Activated CD4-positive, alpha-beta T cell treated with anti-CD3 and anti-CD28 coated beads, Interleukin-2, Interleukin-6, amounts not matched to agents 100 ng/mL and 50 ng/mL, durations not matched to agents 16 hours and 8 hours (primary cell): ENCODE measurements at places on chromosomes 6 and 20.
A peak's percentile ranks its signal among the peaks of the same experiment; 100 is the strongest.

- peak; percentile 51 for DNase-seq
These were observed 313.3 kb downstream of the RNGTT start for GRCh38 chr6:88650029-88650619.

DNA sequence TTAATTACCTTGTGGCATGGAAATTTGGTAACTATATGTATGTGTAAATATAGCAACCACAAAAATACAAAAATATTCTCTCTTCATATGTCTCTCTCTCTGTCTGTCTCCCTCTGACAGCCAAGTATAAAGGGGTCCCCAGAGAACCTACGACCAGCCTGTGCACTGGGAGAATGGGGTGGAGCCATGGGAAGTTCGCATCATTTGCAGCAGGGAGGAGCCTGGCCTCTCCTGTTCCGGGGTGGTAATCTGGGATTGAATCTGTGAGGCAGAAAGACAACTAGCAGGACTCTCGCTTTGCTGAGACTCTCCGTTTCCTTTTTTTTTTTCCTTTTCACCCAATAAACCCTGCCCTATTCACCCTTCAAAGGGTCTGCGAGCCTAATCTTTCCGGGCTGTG, 1109.1 kb downstream of the HACE1 start:
- DNase-seq: no peak

DNA sequence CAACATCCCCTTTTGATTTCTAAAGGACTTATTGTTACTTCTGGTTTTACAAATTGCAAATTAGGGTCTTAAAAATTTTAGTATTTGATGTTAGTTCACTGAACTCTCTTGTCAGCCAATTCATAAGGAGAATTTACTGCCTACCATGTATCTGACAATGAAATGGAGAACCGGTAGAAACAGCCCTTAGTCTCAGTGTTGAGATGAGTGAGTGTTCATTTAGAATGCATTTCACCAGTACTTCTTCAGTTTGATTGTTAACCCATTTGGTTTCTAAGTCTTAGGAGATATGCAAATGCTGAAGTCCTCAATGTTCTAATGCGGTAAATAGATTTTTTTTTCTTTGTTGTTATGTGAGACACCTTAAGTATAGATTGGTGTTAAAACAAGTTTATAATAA, 616.3 kb upstream of the FLRT3 start:
- DNase-seq: no peak

DNA sequence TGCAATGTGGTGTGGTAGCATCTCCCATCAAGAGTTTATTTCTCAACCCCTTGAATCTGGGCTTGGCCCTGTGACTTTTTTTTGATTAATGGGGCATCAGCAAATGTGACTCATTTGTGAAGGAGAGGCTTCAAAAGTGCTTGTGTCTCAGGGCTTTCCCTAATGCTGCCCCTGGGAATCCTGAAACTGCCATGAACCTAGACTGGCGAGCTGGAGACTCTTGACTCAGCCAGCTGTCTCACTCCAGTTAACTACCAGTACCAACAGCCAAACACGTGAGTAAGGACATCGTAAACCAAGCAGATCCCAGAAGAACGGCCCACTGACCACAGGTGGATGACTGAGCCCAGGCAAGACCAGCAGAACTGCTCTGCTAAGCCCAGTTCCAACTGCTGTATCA, 72.8 kb upstream of the ADTRP start:
- DNase-seq: no peak

DNA sequence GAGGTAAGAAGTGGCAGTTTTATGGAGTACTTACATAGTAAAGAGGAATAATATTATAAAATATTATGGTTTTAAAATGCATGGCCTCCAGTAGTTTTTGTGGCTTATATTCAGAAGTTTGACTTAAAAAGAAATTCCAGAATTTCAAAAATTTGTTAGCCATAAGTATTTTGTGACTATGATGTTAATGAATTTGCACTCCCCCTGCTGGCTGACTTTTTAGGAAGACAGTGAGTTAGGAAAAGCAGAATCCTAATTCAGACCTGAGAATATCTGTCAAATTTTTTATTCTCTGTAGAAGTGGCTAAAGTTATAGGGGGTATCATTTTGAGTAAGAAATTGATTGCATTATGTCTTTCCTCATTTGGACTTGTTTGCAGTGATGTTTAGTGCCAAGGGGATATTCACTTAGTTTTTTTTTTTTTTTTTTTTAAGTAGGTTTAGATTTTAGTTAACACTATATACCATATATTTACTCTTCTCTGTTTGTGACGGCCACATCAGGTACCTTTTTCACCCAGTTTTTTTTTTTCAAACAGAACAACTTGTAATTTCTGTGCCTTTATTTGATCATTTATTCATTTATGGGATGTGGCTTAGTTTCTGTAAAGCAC, 40.8 kb downstream of the ZFAND3 start:
- no peak for DNase-seq

GRCh38 chr6:108408861-108409260, 114.0 kb downstream of the AFG1L start:
- DNase-seq: no peak

- DNase-seq: no peak
These were observed at the start of gene FAM83B for GRCh38 chr6:54846243-54846856. Gene FAM83B (plus strand): TSS chr6:54846771. CDS start chr6:54870247, 23,476 bp downstream.

DNA sequence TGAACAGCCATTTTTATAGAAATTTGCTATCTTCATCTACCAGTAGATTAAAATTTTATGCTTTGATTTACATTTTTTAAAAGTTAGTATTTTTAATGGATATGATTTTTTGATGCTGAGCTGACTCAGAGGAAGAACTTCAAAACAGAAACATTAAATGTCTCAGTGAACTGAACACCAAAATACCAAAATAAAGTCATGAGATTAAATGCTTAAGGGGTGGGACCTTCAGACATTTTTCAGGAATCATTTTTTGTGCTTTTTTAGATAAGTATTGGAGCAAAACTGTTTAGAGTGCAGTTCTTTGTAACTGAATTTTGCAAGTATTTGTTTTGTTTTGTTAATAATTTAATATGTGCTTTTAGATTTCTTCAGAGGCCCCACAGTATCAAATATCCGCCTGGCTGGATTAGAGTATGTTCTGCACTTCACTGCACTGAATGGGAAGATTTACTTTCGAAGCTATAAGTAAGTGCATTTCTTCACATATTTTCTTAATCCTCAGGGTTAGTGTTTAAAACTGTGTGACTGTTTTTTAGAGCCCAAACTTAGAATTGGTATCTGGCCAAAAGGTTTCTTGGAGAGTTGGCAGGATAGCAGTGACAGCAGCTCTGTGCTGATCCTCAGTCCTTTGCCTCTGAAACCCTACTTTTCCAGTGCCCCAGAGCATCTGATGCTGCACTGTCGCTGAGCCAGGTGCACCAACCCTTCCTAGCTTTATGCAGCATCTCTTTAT, 33.7 kb downstream of the RPF2 start:
- DNase-seq: no peak

DNA sequence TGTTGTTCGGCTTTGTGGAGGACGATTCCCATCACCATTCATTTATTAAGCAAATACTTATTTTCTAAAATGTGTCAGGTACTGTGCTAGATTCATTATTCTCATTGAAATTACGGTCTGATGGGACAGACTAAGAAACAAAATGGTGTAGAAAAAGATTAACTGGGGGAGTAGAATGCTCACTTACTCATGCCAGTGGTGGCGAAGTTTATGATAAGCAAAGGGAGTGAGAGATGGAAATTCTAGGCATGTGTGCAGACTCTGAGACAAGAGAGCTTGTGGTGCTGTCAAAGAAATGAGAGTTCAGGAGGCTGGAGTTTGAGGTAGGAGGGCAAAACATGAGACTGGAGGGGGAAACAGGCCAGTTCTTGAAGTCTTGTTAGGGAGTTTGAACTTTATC, 896 bp downstream of the RPP21 start:
- no peak for DNase-seq

DNA sequence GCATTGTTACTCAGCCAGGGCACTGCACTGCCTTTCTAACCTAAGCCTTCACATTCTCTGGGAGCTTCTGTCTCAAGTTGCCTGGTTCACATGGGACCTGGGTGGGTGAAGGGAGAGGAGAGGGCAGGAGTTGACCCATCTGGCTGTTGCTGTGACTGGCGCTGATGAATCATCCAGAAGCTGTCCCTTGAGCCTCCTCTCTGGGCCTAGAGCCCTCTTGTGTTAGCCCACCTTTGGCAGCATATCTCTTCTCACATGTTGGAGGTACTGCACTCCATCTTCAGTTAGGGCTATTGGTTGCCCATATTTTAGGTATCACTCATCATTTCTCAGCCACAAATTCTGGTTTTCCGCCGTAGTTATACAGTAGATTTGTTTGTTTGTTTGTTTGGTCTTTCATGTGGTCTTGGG, 19.8 kb downstream of the XRN2 start:
- peak; percentile 53 for DNase-seq

GRCh38 chr6:30325150-30325872, 1.4 kb upstream of the TRIM39 start:
- no peak for DNase-seq

DNA sequence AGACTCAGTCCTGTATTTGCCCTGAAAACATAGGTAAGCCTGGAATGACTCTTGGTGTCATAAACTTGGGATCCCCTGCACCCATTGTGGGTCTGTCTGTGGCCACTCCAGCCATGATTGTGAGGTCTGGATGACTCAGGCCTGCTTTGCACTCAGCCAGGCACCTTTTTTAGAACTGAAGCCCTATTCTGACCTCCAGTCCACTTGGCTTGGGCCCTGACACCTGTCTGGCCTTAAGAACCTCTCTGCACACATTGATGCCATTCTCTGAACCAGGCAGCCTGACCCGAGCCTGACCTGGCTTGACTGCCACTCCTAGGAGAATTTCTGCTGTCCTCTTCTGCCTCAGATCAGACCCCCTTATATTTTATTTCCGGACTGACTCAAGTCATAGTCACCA, 383.7 kb downstream of the MAFB start:
- no peak for DNase-seq

GRCh38 chr20:40996326-40996725, 32.3 kb upstream of the TOP1 start:
- DNase-seq: no peak

DNA sequence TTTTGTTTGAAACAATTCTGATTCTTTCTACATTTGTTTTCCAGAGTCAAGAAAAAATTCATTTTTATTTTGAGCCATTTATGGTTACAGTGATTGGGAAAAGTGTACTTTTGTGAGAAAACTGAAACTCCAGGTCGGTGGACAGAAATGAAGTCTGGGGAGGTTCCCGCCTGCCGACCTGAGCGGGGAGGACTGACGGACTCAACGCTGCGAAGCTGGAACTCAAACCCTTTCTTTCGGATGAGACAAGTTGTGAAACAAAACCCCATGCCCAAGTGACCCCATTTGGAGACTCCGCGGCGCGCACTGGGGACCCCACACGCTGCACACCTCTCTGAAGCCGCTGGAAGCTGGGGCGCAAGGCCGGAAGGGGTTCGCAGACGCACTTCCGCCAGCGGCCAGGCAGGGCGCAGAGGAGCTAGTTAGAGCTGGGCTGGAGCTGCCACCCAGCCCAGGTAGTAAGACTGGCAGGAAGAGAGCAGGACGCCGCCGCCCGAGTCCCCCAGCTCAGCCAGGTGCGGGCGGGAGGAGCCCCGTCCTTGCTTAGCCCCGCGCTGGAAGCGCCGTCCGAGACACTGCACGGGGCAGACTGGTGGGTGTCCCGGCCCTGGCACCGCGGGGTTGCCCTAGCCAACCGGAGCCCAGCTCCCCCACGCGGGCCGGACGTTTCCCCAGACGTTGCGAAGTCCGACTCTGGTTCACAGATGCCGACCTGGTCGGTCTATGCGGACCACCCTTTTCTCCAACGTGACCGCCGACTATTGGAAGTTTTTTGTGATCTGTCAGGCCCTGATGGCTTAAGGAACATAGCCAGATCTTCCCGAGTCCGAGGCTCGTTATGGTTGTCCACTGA, 19.8 kb upstream of the ZSCAN16 start:
- DNase-seq: peak; percentile 89

DNA sequence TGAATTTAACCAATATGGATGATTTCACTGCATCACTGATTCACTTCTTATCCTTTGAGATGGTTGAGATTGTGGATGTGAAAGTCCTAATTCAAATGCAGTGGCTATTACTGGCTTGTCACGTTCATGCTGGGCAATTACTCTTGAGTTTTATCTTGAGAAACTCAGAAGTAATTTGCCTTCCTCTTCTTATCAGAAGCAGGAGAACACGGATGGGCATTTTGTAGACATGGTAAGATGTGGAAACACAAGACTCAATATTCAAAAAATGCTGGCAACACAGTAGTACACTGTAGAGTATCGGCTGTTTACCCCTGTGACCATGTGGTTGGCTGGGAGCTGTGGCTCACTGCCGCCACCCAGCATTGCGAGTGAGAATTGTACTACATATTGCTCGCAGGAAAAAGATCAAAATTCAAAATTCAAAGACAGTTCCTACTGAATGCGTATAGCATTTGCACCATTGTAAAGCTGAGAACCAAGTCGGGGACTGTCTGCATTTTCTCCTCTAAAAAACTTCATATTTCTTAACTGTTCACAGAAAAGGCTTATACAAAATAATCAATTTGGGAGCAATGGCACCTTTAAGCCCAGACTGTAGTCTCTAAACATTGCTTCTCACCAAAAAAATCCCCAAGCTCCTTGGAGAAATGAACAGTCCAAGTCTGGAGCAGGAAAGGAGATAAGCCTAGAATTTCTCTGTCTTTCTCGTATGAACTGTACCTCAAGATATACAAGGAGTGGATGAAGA, 61.9 kb upstream of the ELOVL5 start:
- DNase-seq: peak; percentile 69

- DNase-seq: no peak
These were observed 186.0 kb downstream of the TAF4 start for GRCh38 chr20:61879694-61880093.

GRCh38 chr20:16241911-16242310, 331.3 kb downstream of the KIF16B start:
- DNase-seq: no peak

DNA sequence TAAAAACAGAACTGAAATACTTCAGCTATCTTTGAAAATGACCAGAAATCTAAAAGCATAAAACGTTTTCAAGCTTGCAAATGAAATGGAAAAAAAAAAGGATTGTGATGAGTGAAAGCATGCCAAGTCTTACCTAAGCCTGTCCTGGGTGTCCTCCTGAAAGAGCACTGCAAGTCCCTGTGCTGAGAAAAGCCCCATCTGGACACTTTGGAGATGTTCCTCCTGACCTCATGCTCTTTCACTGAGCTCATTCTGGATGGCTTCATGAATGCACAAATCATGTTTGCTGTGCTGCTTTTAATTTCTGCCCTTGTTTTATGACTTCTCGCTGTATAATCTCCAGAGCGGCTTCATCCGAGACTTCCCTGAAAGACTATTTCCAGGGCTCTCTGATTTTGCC, 136.0 kb downstream of the SOD2 start:
- no peak for DNase-seq

- DNase-seq: no peak
These were observed 337 bp downstream of the ESF1 start for GRCh38 chr20:13784271-13784892.

- no peak for DNase-seq
These were observed 27.7 kb downstream of the EIF2S2 start for GRCh38 chr20:34084227-34084923.

DNA sequence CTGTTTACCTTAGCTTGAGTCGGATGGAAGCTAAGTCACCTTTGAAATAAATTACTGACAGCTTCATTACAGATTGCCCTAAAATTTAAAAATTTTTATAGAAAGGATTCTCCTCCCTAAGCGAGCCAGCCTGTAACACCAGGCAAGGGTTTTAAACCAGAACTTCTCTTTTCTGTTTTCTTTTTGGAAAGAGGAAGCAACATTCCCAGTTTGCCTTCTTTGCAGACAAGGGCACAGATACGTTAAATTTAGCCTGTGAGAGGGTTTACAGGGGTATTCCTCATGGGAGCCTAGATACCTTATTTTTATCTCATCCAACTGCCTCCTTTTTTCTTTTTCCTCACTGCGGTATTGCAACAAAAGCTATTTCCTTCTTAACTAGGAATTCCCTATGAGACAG, 45.0 kb downstream of the GNAS start:
- no peak for DNase-seq

GRCh38 chr20:3632311-3633004, 30.7 kb downstream of the GFRA4 start:
- no peak for DNase-seq
